ENCODE measurements at places on chromosomes 13 and 19. TPM values are rescaled to one million over a fixed set of nuclear protein-coding genes. Genes with fewer than 3 reads are reported as not detected.

Gene CYP4F12
- total RNA-seq: 3.5 TPM

Gene HSH2D
- total RNA-seq: 5.6 TPM

Gene KLK2
- total RNA-seq: 0.48 TPM

Gene MOB3A
- total RNA-seq: 18.3 TPM

Gene PALM3
- total RNA-seq: not detected

Gene TNFSF13B
- total RNA-seq: 3.2 TPM

Gene PGLYRP1
- not detected for total RNA-seq

Gene UBAC2
- total RNA-seq: 65.1 TPM

Gene LILRB5
- 46.4 TPM for total RNA-seq

Gene SSC5D
- 7.2 TPM for total RNA-seq

Gene SYDE1
- 14.9 TPM for total RNA-seq

Gene KIR2DL1
- total RNA-seq: not detected

Gene SIGLEC9
- 4.3 TPM for total RNA-seq

Gene NLRP4
- not detected for total RNA-seq

Gene SWSAP1
- total RNA-seq: 1.1 TPM

Gene SYNE4
- total RNA-seq: 15.5 TPM

Gene ZNF284
- 1.1 TPM for total RNA-seq

Gene ZNF728
- 2.6 TPM for total RNA-seq
